Activated CD4-positive, alpha-beta T cell treated with anti-CD3 and anti-CD28 coated beads, Interleukin-2, amount 50 U/mL, for 1 hour (primary cell): ENCODE measurements at places on chromosomes 2 and 18.
A peak's percentile ranks its signal among the peaks of the same experiment; 100 is the strongest.

GRCh38 chr2:86624267-86624547 lies 542 bp upstream of the RNF103 start:
- no peak for DNase-seq

DNA sequence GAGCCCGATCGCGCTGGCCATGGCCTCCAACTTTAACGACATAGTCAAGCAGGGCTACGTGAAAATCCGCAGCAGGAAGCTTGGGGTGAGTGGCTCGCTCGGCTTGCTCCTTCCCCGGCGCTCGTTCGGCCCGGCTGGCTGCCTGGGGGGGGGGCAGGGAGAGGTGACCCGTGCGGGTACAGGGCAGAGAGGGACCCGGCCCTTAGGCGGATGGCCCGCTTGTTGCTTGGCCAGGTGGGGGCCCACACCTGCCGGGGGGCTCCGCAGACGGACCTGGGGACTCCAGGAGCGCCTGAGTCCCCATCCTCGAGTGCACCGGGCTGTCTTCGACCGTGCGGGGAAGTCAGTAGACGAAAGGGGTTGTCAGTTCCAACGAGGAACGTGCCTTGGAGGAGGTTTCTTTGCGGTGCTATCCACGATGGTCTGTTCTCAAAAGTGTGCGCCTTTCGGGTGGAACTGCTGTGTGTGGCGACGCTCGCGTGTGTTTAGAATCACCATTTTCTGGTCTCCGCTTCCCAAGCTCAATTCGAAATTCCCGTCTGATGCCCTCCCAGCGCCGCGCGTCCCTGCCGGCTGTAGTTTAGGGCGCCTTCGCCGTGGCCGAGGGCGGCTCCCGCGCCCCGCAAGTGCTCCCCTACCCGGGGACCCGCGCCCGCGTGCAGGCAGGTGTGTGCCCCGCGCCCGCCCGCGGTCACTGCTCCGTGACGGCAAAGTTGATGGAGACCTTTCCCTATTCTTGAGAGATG lies 711 bp downstream of the DOK6 start:
- DNase-seq, result no peak

DNA sequence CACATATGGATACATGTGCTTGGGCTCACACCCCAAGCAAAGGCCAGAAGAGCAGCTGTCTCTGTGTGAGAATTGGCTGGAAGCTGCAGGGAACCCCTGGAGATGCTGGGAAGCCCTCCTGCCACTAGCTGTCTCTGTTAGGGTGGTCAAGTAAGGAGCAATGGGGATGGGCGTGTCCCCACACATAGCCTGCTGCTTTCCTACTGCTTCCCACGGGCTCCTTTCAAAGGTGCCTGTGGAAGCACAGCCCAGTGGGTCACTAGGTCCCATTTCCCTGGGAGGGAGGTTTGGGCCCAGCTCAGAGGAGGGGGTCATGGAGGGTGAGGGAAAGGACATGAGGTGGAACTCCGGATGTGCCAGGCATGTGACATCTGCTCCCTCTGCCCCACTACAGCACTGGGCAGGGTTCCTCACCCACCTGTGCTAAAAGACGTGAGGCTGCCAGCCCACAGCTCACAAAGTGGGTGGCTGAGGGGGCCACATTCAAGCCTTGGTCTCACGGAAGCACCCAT lies 24.4 kb upstream of the MAL start:
- no peak for DNase-seq

- no peak for DNase-seq
Observed at GRCh38 chr2:238462782-238463396, 36.2 kb downstream of the ASB1 start.

DNA sequence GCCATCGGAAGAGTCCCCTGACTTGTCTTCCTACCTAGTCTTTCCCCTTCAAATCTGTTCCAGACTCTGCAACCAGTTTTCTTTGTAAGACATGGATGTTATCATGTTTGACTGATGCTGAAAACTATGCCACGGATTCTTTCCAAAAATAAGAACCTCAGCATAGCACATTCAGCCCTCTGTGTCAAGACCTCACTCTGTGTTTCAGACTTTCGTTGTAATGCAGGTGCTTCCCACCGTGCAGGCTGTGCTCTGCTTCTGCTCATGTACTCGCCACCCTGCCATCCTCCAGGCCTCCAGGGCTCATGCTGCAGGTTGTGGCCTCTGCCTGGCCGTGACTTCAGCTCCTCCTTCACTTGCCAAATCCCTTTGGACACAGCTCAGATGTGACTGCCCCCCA lies 347.0 kb upstream of the RAB12 start:
- no peak for DNase-seq

DNA sequence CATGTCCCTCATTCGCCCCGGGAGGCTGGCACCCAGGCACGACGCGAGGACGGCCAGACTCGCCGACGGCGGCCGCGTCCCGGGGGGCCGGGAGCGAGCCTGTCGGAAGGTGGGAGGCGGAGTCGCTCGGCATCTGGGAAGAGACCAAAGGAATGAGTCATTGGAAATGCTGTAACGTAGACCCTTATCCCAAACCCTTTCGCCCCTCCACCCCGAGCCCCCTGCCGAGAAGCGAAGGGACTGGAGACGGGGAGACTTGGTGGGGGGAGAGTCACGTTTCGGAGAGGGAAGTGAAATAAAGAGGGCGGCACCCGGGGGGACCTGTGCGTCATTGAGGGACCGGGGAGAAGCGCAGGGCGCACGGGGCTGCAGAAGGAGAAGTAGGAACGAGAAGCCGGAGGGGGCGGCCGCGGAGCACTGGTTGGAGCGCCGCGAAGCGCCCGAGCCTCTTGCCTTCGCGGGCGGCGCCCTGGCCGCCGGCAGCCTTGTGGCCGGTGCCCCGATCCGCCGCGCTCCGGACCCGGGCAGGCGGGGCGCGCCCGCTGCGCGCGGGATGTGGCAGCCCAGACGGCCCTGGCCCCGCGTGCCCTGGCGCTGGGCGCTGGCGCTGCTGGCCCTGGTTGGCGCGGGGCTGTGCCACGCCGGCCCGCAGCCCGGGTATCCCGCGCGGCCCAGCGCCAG lies at the start of gene EMILIN2:
Gene EMILIN2, plus strand, starts transcription at position 371 of the 681 bp plus-strand sequence. Its CDS starts 183 bp downstream, at position 554.
- peak; percentile 48 for DNase-seq

- peak; percentile 56 for DNase-seq
Observed at GRCh38 chr2:144183727-144184126, 336.2 kb downstream of the ZEB2 start.

GRCh38 chr18:71238974-71239624 lies 950.3 kb downstream of the SOCS6 start:
- DNase-seq, result no peak

DNA sequence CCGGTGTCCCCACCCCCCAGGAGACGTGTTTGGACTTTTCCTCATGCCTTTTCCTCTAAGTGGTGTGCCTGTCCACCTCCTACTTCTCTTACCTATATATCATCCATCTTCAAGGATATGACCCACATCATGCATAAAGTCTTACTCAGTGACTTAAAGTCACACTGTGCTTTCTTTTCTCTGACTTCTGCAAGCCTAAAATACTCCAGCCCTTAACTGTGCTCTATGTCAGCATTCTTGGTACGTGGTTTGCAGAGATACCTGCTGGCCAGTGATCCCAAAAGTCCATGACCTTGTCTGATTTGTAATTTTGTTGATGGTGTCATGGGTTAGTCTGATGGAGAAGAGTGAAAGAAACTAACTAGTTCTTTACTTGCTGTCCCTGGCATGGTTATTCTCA lies 393.6 kb upstream of the NRP2 start:
- no peak for DNase-seq

- DNase-seq, result no peak
Observed at GRCh38 chr2:220346919-220347318, 719.5 kb downstream of the SLC4A3 start.
